Fibroblast of mammary gland (primary cell): ENCODE measurements at places on chromosomes 2 and 18.

- no peak for DNase-seq
These were observed 502.1 kb downstream of the SUCLG1 start for GRCh38 chr2:83956991-83957390.

- peak; percentile 90 for DNase-seq
These were observed at the start of gene NR4A2 for GRCh38 chr2:156332534-156333273. TSS of gene NR4A2 (minus strand) at chr2:156332721. CDS start at chr2:156330186, 2,535 bp downstream.

GRCh38 chr2:15808944-15809343 is 131.4 kb upstream of the MYCN start:
- DNase-seq: no peak

DNA sequence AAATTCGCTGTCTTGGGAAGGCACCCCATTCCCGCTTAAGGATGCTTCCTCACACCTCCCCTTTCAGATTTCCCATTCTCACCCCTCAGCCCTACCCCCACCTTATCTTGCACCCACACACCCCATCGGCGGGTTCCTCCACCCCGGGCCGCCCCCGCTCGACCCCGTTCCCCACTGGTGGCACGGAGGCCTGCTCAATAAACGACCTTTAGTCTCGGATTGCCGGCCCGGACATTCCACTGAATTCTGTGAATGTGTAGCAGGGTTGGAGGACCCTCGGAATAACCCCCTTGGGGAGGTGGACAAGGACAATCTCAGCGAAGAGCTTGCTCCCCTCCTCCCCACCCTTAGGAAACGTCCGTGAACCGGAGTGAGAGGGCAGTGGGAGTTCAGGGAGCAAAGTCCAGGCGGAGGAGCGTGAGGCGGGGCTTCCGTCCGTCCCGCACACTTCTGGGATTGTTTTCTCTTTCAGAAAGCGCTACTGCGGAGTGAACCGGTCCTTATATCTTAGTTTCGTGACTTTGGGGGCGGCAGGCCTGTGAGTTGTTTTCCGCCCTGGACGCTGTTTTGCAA is 2.8 kb upstream of the LBX2 start:
- DNase-seq: no peak

- DNase-seq: no peak
These were observed 166.7 kb upstream of the TNP1 start for GRCh38 chr2:217026569-217026968.

- DNase-seq: no peak
These were observed 204.1 kb downstream of the LDLRAD4 start for GRCh38 chr18:13422541-13423147.

- DNase-seq: peak; percentile 87
These were observed 5.9 kb upstream of the RPL37A start for GRCh38 chr2:216492597-216493333.

DNA sequence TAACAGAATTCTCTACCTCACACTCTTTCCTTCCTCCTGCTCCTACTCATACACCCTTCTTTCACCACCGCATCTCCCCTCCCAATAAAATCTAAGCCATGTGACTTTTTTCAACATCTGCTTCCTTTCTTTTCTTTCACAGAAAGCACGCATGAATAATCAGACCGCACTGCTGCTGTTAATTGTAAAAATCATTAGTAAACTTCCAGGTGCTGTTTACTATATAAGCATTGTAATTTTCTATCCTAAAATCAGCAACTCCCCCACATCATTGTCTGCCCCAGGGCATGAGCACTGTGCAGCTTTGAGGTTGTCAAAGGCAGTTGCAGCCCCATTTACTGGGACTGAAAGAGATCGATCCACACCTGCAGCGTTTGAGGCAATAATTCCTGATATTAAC is 782.6 kb upstream of the ID2 start:
- DNase-seq: no peak

GRCh38 chr2:26072925-26073768 is 39.3 kb downstream of the RAB10 start:
- DNase-seq: peak; percentile 44

DNA sequence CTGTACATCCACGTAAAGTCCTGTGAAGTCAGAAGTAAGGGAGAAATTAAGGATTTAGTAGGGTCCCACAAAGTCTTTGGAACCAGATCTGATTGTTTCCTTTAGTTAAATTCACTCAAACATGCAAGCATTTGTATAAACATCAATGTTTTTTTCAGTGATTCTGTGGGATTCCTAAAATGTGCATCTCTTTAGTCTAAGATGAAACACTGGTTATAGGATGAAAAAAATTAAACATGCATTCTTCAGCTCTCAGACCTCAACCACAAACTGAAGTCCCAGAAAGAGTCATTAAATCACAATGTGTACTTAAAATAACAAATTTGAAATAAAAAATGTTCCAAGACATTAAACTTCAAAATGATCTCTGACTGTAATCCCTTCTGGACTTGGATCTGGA is 76.5 kb upstream of the APCDD1 start:
- DNase-seq: peak; percentile 15

DNA sequence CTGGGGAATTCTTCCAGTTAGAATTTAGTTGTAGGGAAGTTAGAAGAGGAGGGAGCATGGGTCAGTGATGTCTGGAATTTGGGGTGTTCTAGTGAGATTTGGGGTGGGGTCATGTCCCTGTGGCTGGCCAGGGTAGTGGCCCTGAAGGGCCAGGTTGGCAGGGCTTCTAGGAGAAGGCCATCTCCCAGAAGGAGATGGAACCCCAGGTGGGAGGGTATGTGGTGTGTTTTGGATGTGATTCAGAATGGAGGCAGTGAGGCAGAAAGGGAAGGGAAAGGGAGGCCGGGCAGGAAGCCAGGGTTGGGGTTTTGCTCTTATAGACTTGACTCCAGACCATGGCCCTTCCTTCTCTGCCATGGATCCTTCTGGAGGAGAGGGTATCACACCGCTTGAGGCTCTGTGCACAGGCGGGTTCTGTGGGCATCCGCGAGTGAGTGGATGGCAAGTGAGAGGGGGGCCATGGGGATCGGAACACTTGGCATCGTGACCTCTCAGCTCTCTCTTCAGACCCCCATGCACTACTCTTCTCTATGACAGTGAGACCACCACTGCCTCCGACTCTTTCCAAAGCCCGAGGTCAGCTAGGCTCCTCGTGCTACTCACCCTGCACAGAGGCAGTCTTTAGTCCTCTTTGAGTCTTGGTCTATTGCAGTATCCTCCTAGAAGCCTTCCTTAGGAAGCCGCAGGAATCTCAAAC is 7.3 kb downstream of the GREB1 start:
- no peak for DNase-seq

GRCh38 chr18:57376503-57376902 is 24.1 kb downstream of the ST8SIA3 start:
- DNase-seq: no peak

- DNase-seq: peak; percentile 37
These were observed 146.0 kb upstream of the CYP26B1 start for GRCh38 chr2:72293620-72294019.

- no peak for DNase-seq
These were observed 70.3 kb upstream of the COL5A2 start for GRCh38 chr2:189249901-189250300.

DNA sequence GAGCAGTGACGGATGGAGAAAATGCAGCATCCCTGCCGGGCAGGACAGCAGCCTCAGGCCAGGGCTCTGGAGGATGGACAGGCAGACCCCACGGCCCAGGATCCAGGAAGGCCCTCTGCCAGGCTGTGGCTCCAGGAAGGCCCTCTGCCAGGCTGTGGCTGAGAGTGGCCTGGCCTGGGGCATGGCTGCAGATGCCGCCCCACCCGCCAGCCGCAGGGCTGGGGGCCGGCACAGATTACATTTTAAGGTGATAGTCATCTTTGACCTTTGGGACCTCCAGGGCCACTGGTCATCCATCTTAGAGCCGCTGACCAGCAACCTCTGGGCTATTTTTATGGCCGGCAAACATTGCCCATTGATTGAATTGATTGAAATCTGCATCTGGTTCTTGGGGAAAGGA is 98.0 kb upstream of the BOD1L2 start:
- DNase-seq: no peak

DNA sequence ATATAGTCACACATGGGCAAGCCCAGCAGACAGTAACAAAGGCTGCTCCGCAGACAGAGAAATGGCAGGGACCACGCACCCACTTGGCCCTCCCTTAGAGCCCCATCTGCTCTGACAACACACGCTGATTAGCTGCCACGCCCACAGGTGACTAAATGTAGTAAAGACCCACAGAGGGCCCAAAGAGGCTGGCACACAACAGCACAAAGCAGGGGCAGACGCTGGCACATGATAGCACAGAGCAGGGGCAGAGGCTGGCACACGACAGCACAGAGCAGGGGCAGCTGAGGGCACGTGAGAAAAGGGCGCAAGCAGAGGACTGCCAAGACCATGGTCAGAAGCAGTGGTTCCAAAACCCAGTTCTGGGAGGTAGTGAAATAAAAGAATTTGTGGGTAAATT is 10.6 kb downstream of the AFG3L2 start:
- DNase-seq: no peak

DNA sequence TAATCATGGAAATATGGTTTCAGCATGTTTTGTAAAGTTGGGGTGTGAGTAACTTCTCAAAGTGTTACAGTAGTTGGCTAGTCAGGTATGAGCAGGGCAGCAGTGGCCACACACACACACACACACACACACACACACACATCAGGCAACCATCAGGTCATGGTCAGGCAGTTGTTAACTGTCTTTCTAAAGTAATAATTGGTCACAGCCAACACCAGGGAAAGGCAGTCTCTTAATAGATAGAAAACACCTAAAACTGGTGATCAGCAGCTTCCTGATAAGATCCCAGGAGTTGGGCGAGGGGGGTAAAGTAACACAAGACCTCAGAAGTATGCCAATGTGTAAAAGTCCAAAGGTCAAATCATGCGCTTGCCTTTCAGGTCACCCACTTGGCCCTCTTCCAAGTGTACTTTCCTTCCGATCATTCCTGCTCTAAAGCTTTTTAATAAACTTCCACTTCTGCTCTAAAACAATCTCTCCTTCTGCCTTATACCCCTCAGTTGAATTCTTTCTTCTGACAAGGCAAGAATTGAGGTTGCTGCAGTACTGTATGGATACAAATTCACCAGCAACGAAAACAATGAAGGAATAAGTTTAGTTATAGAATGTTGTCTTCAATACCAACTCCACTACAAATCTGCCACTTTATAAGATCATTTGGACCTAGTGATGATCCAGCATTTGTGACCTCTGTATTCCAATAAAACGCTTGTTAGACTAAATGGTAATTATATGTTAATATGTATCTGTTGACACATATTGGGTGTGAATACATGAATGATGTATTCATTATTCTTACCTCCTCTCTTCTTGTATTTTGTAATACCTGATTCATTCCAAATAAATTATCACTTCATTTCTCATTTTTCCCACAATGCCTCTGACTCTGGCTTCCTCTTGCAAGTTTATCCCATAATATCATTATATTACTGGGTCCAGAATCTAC is 254.3 kb downstream of the METTL4 start:
- DNase-seq: no peak

DNA sequence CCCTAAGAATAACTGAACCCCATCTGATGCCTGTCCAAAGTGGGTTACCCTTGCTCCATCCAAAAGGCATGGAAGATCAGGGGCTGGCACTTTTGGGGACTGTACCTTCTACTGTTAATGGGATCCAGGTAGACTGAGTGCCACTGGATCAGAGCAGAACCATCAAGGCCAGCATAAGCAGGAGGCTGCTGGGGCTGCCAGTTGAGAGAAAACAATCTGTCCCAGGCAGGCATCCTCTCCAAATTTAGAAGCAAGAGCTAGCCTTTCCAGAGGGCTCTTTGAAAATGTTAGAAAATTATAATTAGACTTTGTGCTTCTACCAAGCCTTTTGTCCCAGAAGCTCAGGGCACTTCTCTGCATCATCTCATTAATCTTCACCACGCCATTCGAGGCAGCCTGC is 245.6 kb downstream of the CDH20 start:
- DNase-seq: no peak

DNA sequence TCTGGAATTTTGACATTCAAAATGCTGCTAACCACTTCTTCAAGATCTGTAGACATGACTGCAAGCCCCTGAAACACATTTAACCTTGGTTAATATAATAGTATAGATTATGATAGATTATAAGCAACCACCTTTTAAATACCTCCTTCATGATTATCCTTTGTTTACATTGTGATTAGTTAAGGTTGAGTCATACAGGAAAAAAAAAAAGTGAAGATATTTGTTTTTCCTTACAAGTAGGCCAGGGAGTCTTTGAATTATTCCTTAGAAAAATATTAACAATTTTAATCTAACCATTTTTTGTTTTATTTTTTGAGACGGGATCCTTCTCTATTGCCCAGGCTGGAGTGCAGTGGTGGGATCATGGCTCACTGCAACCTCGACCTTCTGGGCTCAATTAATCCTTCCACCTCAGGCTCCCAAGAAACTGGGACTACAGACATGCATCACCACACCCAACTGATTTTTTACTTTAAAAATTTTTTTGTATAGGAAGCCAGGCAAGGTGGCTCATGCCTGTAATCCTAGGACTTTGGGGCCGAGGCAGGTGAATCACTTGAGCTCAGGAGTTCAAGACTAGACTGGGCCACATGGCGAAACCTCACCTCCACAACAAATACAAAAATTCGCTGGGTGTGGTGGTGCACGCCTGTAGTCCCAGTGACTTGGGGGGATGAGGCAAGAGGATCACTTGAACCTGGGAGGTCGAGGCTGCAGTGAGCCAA is 99.4 kb downstream of the SLC39A10 start:
- peak; percentile 36 for DNase-seq

- no peak for DNase-seq
These were observed 66.3 kb upstream of the PSMD14 start for GRCh38 chr2:161241894-161242293.

- no peak for DNase-seq
These were observed 5.3 kb upstream of the ANO7 start for GRCh38 chr2:241183221-241183620.

GRCh38 chr18:52060607-52061304 is 279.2 kb upstream of the DCC start:
- no peak for DNase-seq

- no peak for DNase-seq
These were observed 118.6 kb downstream of the PARD3B start for GRCh38 chr2:204663816-204664425.

DNA sequence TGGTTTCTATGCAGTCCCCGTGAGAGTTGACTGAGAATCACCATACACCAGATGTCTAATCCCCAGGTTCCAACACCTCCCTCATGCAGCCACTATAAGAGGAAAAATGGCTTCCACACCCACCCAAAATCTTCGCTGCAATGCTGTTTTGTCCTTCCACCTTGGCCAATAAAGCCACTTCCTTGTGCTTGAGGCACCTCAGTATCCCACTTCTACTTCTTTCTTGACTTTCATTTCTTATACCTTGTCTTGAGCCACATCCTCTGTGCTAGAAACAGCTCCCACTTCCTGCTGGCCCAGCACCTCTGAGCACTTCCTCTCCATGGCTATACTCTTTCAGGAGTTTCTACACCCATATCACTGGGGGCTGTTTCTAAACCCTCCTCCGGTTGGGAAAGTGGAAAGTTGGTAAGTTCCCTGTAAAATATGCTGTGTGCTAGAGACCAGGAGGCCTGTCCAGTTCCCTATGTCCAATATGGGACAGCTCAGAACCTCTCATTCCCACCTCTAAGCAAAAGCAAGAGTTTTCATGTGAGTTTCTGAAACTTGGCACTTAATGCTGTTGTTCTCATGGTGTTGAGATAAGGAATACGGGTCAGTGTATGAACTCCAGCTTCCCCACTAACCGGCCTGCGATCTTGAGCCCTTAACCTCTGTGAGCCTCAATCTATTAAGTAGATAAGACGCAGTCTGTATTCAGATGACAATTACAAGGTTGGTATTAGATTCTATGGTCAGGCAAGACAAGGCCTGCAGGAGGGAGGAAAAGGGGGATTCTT is 209.1 kb upstream of the ID2 start:
- no peak for DNase-seq
